ENCODE measurements at places on chromosomes 2 and 18.

DNA sequence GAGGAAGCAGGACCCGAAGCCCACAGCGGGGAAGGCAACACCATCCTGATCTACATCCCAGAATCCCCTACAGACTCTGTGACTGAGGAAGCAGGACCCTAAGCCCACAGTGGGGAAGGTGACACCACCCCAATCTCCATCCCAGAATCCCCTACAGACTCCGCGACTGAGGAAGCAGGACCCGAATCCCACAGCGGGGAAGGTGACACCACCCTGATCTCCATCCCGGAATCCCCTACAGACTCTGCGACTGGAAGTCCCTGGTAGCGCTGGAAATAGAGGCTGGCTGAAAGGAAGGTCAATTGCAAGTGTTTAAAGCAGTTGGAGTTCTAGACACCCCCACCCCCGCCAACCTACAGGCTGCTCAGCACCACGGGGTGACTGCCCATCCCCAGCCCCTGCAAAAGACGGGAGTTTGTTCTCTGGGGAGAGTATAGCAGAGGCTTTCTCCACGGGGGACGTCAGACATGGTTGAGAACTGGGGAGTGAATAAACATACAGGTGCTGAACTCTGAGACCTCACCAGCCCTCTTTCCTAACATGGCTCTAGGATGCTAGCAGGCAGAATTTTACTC, 21.0 kb downstream of the CIB4 start:
- DNase-seq = no peak

DNA sequence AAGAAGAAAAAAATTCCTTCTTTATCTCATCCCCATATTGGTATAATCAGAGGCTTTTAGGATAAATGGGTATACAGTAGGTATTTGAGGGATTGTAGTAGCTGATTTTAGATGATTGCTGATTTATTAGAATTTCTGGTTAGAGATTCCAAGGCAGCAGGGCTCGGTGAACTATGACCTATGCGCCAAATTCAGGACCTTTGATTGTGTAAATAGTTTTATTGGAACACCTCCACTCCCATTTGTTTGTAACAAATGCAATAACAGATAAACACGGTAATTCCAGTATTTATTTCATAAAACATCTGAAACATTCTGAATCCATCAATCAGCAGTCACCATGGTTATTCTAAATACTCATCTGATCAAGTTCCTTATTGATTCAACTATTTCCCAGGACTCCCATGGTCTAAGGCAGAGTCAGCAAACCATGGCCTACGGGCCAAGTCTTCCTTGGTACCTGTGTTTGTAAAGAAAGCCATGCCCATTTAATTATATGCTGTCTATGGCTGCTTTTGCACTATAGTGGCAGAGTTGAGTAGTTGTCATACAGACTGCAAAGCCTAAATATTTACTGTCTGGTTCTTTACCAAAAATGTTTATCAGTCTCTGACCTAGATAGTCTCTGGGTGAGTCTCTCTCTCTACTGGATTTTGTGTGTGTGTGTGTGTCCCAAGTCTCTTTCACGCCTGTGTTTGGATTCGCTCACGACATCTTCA, 4.3 kb downstream of the MGAT5 start:
- DNase-seq = no peak

- DNase-seq = no peak
Measured at GRCh38 chr2:226969417-226970080, 133.7 kb downstream of the RHBDD1 start.

DNA sequence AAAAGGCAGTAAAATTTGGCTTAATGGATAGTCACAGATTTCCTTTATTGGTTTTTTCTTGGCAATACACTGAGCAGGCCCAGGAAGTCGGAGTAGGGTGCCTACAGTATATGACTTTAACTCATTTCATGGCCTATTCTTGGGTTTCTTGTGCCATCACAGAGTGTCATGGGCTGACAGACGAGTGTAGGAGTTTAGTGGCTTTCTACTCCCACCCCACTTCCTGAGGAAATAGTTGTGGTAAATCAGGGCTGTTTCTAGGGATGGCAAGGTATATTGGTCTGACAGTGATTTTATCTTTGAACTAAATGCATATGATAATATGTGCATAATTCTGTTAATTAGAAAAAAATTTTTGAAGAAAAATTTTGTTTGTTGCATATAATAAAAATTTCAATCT, 100.1 kb downstream of the PLCL1 start:
- DNase-seq = no peak

DNA sequence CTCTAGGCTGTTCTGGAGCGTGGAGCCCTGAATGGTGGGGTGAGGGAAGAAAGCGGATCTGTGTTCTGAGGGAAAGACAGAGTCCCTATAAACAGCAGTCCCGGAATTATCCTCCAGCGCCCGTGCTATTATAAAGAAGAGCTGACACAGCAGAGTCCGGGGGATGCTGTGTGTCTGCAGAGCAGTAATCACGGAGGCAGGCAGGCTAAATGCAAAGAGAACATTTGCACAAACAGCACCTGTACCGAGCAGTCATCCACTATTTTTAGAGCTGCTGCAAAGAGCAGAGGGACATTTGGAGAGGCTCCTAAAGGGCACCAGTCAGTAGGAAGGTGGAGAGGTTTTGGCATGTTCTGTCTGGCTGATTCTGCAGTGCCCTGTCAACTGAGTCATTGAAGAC, 293.8 kb upstream of the SLC14A2 start:
- DNase-seq = no peak

GRCh38 chr2:2031101-2031500, 286.8 kb upstream of the PXDN start:
- no peak for DNase-seq

DNA sequence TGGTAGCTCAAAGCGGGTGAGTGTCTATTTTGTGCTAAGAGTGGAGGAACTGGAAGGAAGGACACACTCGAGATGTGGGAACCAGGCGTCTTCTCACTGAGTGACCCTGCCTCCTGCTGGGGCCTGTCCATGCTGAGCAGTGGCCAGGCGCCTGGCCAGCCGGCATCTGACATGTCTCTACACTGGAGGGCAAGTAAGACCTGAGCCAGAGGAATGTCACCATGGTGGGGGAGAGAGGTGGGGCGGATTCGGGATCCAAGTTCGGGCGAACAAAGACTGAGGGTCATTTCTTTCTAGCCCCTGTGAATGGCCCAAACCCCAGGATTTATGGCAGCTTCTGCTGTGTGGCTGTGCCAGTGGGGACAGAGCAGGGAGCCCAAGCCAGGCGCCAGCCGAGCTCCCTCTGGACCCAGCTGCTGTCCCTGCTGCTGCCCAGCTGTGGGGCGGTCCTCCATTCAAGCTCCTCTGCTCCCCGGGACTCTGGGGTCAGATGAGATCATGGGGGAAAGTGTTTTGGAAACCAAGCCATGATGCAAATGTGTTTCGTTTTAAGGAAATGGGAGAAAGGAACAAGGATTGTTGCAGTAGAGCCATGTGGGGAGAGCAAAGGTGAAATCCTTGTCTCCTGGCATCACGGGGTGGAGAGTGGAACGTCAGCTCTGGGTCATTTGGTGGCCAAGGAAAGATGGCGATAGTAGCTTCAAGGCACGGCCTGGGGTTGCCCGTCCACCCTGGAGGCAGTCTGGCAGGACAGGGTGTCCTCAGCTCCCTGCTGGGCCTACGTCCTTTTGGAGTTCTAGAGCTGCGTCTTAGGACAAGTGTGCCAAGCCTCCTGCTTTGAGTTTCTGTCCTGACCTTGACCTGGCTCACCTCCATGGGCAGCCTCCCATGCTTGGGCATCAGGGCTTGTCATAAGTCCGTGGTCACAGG, 8.1 kb downstream of the ACKR3 start:
- no peak for DNase-seq

GRCh38 chr18:48877941-48878340, 72.8 kb downstream of the SMAD7 start:
- DNase-seq = no peak

DNA sequence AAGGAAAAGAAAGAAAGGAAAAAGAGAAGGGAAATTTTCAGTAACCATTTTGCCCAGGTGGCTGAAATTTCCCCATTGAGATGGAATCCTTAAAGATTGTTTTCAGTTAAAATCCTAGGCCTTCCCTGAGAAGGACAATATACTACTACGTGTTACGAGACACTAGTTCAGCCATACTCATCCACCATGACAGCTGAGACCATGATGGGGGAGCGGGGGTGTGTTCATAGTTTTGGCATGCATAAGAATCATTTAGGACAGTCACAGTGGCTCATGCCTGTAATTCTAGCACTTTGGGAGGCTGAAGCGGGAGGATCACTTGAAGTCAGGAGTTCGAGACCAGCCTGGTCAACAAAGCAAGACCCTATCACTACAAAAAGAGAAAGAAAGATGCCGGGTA, 28.0 kb downstream of the PLA2R1 start:
- DNase-seq = no peak

Measured in retina (tissue), 1 donor.